ENCODE measurements at places on chromosomes 11 and 22.

DNA sequence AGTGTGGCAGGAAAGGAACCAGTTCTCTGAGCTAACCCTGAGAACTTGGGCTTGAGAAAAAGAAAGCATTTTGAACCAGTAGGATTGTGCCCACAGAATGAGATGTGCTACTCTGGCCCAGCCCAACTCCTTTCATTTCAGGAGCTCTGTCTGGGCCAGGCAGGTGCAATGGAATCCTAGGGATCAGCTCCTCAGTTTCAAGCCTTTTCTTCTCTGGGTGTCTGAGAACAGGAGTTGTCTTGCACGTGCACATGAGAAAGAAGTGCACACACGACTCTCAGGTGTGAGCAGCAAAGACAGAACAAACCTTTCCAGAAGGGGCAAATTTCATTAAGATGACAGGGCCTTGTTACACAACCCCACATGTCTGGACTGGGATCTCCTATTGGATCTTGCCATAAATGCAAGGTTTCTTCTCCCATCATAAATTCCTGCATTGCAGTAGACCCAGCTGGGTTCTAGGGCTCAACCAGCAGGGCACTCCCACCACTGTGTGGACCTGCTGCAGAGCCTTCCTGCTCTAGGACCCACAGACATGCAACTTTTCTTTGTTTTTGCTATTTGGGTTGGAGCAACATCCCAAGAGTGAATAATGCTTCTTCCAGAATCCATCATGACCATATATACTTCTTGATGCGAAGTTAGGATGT lies 24.5 kb upstream of the GGTLC2 start:
- no peak for DNase-seq

- no peak for DNase-seq
Observed at GRCh38 chr11:86148345-86148747, 79.5 kb upstream of the PICALM start.

DNA sequence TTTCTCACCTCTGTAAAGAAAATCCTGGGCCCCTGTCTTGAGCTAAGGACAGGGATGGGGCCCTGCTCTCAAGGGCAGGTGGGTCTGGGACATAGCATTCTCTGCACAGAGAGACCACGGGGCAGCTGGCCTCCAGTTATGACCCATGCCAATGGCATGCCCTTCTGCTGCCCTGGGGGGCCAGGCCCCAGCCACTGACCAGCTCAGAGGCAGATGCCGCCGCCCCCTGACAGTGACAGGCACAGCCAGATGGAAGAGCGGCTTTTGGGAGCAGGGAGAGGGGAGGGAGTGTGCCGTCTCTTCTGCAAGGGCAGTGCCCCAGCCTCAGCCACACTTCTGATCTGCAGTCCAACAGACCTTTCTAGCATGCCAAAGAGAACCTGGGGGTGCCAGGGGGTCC lies 114.8 kb upstream of the NAV2 start:
- DNase-seq: no peak

GRCh38 chr22:17575681-17576080 lies 12.4 kb downstream of the SLC25A18 start:
- no peak for DNase-seq
